ENCODE measurements at places on chromosomes 12 and 14.

GRCh38 chr12:80702889-80703805 is 4.3 kb upstream of the MYF6 start:
- no peak for DNase-seq

GRCh38 chr12:66066137-66066928 is 64.2 kb downstream of the LLPH start:
- DNase-seq, result no peak

DNA sequence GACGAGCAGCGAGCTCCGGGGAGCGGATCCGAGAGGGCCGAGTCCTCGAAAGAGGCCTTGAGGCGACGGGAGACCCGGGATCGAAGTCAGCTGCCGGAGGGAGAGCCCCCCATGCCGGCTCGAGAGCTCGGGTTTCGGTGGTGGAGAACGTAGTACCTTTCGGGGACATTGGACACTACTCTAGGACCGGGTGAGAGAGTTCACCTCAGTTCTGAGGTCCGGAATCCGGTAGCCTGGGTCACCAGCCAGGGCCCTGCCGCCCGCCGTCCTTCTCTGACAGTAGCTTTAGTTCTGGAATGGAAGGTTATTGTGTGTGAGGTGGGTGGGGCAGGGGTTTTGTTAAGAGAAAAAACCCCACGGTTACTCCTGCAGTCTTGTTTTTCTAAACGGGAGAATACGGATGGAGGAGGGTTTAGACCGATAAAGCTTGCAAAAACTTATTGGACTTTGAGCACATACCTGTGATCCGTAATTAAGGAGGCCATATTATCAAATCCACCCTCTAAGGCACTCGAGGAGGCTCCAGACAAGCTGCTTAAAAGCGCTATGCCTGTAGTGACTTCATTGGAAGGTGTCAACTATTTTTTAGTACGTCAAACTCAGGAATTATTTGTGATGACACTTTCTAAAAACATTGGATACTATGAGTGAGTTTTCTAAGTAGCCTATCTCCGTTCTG is 765 bp downstream of the SCYL2 start:
- no peak for DNase-seq

DNA sequence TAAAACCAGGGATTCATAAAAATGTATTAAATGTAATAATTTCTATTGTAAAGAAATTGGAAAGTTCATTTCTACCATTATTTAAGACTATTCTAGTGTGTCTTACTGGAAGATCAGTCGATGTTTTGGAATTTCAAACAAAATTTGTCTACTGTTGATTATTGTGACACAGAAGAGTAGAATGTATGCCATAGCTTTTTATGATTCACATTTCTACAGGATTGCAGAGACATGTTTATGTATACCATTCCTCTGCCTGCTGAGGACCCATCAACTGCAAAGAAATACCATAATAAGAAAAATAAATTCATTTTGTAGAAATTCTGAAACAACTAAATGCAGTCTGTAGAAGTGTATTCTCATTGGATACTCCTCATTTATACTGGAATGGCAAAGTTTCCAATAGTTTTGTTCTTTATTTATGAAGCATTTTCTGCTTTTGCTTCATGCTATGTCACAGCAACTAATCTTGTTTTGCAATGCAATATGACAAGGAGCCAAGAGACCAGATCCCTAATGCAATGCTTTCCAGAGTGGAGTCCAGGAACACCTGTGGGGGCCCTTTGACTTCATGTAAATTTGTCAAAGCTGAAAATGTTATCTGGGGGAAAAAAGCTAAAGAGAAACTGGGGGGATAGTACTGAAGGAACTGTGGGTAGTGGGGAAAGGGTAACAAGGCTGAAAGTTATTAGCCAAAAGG is 172.9 kb upstream of the LRIG3 start:
- no peak for DNase-seq

GRCh38 chr12:53578783-53579182 is 47.4 kb downstream of the ATF7 start:
- no peak for DNase-seq

DNA sequence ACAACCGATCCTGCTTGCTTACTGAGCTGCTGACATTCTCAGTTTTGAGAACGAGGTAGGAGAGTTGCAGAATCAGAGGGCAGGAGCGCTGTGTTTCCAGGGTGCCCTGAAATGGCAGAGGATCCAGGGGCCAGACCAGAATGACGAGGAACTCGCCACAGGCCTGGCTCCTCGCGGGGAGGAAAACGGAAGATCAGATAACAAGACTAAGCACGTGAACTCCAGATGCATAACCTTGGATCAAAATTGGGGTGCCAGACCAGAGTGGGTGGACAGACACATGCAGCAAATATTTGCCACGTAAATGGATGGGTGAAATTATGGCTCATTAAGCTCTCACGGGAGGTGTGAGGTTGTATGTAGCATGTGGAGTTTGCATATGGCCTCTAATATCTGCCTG is 46.5 kb downstream of the ELK3 start:
- DNase-seq, result no peak

GRCh38 chr12:56193025-56193578 is 3.8 kb upstream of the SMARCC2 start:
- peak; percentile 34 for DNase-seq

- no peak for DNase-seq
Measured at GRCh38 chr12:46649433-46649832, 176.4 kb downstream of the SLC38A4 start.

DNA sequence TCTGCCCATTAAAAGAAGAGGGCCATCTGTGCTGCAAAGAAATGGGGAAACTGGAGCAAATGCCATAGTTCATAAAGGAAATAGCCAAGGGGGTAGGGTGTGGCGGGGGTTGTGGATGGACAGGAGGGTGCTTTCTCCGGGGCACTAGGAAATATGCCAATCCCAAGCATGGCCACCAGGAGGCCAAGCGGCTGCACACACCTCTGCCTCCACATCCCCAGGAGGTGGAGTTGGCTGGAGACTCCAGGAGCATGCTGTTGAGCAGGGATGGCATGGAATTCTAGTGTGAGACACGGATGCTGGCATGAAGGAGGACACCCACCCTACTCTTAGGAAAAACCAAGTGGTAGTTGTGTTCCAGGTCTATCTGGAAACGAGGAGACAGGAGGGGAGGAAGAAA is 25.2 kb downstream of the NID2 start:
- peak; percentile 30 for DNase-seq

DNA sequence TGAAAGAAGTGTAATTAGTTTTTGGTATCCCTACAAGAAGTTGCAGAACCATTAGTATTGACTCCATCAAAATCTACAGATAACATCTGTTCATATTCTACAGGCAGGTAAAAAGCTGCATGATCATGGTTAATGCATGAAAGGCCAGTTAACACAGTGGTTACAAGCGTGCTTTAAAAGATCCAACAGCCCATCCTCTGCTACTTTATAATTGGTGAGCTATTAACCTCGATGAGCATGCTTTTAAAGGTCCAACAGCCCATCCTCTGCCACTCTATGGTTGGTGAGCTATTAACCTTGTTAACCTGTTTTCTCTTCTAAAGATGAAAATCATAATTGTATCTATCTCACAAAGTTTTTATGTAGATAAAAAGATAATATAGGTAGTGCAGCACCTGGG is 289.3 kb downstream of the DUSP6 start:
- DNase-seq, result no peak

DNA sequence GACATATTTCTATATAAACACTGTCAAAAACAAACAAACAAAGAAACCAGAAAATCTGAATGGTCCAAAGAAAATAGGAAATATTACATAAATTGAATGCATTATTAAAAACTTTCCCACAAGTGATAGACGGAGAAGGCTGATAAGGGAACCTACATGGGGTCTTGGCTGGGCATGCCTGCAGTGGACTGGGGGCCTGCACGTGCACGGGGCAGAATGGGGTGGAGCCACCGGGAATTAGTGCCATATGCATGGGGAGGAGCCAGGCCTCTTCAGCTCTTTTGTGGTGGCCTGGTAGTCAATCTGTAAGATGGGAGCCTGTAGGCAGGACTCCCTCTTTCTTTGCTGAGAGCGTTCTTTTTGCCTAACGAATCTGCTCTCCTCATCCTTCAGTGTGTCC is 1031.7 kb upstream of the FBXO33 start:
- no peak for DNase-seq

- DNase-seq, result no peak
Measured at GRCh38 chr12:49665384-49665783, 41.8 kb downstream of the FMNL3 start.

GRCh38 chr14:105123981-105124765 is 44.4 kb downstream of the JAG2 start:
- DNase-seq, result no peak

DNA sequence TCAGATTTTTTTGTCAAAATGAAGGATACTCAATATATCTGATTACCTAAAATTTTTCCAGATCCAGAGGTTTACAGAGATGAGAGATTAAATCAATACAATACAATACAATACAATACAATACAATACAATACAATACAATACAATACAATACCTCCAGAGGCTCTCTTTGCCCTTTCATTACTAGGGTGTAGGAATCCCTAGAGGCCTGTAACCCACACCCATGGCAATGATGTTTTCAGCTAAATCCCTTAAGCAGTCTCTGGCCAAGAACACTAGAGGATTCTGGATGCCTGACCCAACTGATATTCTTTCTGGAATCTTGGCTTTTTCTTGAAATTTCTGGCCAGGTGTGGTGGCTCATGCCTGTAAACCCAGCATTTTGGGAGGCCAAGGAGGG is 23.7 kb upstream of the AEBP2 start:
- DNase-seq, result no peak

DNA sequence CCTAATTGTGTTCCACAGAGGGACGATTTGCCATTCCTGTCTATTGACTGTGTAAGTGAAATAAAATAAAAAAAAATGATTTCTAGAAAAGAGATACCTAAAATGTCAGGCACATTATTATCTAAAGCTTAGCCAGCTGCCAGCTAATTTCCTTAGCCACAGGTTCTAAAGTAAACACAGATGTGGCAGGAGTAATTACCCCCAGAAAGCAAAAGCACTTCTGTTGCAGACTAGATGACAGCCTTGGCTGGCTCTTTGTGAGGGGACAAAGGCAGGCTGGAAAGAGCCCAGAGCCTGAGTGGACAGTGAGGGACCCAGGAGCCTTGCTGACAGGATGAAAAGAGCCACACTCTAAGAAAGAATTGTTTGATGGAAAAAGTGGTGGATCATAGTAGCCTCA is 418.1 kb downstream of the LRIG3 start:
- no peak for DNase-seq

DNA sequence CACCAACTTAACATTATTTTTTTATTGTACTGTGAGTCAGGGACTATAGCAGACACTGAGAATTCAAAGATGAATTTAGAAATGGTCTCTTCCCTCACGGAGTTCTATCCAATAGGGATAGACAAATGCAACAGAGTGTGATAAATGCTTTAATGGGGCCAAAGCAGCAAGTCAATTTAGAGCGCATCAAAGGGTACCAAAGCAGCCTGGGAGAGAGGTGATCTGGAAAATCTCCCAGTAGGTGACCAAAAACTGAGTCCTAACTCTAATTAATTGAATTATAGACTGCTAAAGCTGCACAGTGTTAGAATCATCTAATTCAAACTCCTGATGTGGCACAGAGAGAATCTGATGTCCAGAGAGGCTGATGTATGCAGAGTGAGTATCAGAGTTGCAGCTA is 2.6 kb downstream of the LIN7A start:
- DNase-seq, result no peak

- DNase-seq, result no peak
Measured at GRCh38 chr12:27524494-27524835, 459 bp downstream of the PPFIBP1 start.

DNA sequence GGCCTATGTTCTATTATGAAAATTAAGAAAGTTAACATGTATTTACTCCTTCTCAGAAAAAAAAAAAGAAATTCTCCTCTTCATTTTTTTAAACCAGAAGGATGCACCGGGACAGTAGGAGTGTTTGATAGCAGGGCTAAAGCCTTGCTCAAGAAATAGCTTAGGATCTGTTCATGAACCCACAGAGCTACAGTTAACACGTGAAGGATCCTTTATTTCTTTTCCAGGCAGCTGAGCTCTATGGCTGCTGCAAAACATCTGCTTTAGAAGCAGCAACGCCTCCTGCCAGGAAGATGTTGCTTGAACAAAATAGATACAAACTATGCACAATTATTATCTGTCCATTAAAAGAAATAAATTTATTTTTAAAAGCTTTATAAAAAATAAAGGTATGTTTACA is 254.8 kb downstream of the PRKD1 start:
- DNase-seq, result no peak

DNA sequence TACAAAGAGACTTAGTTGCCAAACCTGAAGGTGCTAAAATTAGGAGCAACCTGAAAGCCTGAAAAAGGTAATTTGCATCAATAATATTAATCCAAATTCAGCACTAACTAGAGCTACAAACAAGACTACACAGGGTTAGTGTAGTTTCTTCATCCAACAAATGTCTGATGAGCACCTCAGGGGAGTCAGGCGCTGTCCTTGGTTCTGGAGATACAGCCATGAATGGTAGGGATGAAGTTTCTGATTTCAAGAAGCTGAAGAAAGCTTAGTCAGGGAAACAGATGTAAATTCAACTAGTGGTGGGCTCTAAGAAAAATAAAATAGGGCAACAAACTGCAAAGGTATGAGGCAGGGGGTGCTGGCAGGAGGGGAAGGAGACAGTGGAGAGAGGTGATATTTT is 266.3 kb downstream of the GLT1D1 start:
- DNase-seq, result no peak

DNA sequence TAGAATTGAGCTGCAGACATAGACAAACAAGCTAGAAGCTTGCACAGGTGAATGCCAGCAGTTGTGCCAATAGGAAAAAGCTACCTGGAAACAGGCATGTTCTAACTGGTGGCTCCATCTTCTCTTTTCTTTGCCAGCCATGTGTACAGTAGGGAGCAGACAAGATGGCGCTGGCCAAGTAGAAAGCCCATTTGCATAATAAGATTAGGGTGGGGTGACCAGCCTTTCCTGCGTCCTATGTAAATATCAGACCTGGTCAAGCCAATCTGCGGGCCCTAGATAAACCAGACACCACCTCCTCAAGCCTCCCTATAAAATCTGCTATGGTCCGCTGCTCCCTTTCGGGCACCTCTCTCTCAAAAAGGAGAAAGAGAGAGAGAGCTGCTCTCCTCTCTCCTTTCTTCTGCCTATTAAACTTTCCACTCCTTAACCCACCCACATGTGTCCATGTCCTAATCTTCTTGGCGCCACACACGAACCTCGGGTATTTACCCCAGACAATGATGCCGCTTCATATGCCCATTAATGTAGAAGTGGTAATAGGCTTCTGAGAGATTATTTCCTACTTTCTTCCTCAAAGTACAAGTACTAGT is 201.0 kb downstream of the SLC25A21 start:
- no peak for DNase-seq

GRCh38 chr12:131108177-131108955 is 154.7 kb downstream of the ADGRD1 start:
- no peak for DNase-seq

GRCh38 chr14:99393059-99393655 is 87.5 kb downstream of the SETD3 start:
- DNase-seq, result peak; percentile 25
